ENCODE measurements at places on chromosomes 1 and 21. TPM values are rescaled to one million over a fixed set of nuclear protein-coding genes. Genes with fewer than 3 reads are reported as not detected.

The SYDE2 gene
- 9.9 TPM for total RNA-seq

The TRIM17 gene
- 0.39 TPM for total RNA-seq

The NIBAN1 gene
- total RNA-seq: 209 TPM

GRCh38 chr21:25296252-25296651, 311.0 kb downstream of the MRPL39 start:
- DNase-seq: no peak

GRCh38 chr1:51912881-51913280, 34.4 kb upstream of the NRDC start:
- no peak for DNase-seq

DNA sequence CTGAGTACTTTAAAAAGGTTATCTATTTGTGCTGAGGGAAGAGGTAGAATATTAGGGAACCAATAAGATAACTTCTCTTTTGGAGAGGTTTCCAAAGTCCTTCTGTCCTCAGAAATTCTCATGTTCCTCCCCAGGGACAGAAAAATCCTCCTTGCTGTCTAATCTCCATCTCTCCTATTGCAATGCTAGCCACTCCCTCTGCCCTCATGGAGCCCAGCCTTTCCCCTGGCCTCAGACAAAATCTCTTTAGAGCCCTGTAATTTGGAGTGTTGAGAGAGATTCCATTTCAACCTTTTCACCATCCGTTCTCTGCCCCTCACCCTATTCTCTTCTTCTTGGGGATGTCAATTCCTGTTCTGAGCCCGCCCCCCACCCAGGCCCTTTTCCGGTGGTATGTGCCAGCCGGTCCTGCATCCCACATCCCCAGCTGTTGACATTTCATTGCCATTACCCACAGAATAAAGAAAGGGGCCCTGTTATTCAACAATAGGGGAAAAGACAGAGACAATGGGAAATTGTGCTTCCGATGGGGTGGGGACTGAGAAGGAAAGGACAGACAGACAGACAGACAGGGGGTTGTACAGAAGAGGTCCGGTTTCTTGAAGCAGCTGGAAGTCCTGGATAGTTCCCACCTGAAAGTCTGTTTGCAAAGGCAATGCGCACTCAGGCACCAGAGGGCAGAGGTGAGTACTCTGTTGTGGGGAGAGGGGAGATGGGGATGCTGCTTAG, at the start of gene HAPLN2:
HAPLN2 (plus strand) TSS at position 563 of the 729 bp plus-strand sequence. CDS start 4,076 bp downstream, outside the sequence.
- DNase-seq: no peak

DNA sequence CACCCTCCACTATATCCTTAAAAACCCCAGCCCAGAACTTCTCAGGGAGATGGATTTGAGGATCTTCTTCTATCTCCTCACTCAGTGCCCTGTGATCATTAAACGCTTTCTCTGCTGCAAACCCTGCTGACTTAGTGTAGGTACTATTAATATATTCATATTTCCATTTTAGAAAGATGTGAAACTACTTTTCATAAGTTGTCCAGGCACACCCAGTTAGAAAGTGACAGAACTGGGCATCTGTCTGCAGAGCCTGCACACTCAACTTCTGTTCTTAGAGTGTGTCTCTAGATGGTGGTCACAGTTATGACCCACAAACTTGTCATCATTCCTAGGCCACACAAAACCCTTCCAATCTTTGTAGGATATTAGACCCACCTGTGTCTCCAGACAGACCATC, 55.0 kb downstream of the FCRL5 start:
- no peak for DNase-seq

Measured in mucosa of descending colon (tissue), 3 donors.